ENCODE measurements at places on chromosomes 13 and 19.

GRCh38 chr13:21637296-21637695 lies 33.3 kb upstream of the MICU2 start:
- H3K4me3 ChIP-seq = no peak overlapping the region
- no peak overlapping the region for H3K27ac ChIP-seq
- no peaks in the 10 kb centered on the region for H3K4me1 ChIP-seq
- no peaks in the 10 kb centered on the region for H3K36me3 ChIP-seq

DNA sequence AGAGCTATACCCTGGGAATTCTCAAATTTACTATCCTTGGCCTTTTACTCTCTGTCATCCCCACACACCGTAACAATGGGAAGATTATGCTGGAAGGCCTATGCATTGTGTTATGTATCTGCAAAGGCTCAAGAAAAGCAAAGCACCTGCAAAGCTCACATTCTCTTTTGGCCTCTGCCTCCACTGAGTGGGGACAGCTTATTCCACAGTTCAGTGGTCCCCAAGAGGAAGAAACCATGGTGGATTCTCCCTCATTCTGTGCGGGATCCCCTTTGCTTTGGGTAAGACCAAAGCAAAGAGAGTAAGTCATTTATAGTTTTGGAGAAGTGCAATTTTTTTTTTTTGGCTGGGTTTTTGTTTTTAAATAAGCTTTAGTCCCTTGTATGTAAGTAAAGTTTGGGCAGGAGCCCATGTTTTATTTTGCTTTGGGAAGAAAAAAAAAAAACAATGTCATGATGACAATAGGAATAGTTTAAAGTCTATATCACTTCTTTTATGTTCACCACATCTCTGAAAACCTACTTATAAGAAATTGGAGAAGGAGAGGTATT lies 530.6 kb downstream of the FGF9 start:
- no peak overlapping the region for H3K27ac ChIP-seq
- no peaks in the 10 kb centered on the region for H3K27me3 ChIP-seq
- no peaks in the 10 kb centered on the region for H3K4me1 ChIP-seq
- no peaks in the 10 kb centered on the region for H3K36me3 ChIP-seq
- no peak for DNase-seq

- H3K36me3 ChIP-seq = peaks cover 2% of the 10 kb centered on the region
- peaks cover 11% of the 10 kb centered on the region for H3K4me1 ChIP-seq
- no peak for DNase-seq
These were observed 21.9 kb downstream of the CEBPA start for GRCh38 chr19:33280351-33280921.

DNA sequence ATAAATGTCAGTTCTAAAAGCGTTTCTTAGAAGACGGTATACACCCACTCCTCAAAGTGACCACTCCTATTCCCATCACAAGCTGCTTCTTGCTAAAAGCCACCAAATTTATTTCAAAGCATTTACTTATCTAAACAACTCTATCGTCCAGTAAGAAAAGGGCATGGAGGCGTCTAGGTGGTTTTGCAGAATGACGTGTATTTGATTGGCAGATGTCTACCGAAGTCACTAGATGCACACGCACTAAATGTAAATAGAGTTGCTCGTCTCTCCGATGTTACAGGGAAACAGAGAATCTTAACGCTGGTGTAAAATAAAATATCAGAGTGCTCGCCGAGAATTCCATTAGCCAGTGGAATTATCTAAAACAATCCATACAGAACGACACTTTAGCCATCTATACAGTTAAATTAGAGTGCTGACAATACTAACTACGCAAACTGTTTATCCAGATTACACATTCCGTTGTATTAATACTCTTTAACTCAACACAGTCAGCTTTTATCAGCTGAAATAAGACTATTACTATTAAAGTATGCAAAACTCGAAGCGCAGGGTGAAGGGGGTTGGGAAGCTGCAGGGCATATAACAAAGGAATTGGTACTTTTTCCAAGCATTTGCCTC lies 1.9 kb downstream of the KLF12 start:
- peaks cover 26% of the 10 kb centered on the region for H3K36me3 ChIP-seq
- DNase-seq = no peak
- no peak overlapping the region for H3K4me3 ChIP-seq
- peaks cover 45% of the 10 kb centered on the region for H3K4me1 ChIP-seq
- H3K27ac ChIP-seq = no peak overlapping the region

- no peak overlapping the region for H3K27ac ChIP-seq
- no peaks in the 10 kb centered on the region for H3K27me3 ChIP-seq
- no peak for DNase-seq
- peaks cover 38% of the 10 kb centered on the region for H3K4me1 ChIP-seq
These were observed 66.1 kb downstream of the URI1 start for GRCh38 chr19:30008169-30008568.

GRCh38 chr19:46017874-46018675 lies 4.8 kb downstream of the PGLYRP1 start:
- peaks cover 21% of the 10 kb centered on the region for H3K4me1 ChIP-seq
- H3K27ac ChIP-seq = no peak overlapping the region
- DNase-seq = no peak
- peaks cover 12% of the 10 kb centered on the region for H3K27me3 ChIP-seq
- peaks cover 3% of the 10 kb centered on the region for H3K36me3 ChIP-seq
- H3K4me3 ChIP-seq = no peak overlapping the region

DNA sequence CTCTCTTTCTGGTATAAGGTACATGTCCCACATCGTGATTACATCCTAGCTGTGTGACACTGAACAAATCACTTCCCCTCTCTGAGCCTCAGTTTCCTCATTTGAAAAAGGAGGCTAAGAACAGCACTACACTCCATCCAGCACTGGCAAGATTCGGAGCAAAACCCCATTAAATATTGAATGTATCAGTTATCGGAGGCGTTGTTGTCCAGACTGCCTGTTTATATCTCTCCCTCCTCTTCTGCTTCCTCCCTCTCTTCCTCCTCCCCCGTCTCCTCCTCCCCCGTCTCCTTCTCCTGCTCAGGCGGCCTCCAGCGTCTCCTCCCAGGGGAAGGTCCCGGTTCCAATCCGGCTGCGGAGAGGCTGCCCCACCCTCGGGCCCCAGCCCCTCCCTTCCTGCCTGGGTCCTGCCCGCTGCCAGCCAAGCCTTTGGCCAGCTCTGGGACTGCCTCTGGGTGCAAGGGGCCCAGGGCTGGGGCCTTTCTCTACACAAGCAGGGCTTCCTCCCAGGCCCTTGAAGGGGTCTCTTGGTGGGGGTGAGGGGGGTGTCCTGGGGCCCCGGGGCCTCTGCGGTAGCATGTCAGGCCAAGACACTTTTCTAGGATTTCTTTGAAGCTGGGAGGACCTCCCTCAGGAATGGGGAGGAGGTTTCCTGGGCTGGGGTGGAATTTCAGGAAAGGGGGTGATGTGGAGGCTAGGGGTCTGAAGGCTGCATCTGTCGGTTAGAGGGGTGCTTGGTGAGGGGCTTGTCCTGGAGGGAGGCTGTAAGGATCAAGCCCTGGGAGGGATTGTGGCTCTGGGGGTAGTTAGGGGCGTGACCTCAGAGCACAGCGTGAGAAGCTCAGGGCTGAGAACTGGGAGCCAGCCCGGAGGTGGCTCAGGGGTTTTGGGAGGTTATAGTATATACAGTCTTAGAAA lies 1.9 kb downstream of the RRAS start:
- peaks cover 56% of the 10 kb centered on the region for H3K4me1 ChIP-seq
- peak overlapping the region; percentile 92 for H3K4me3 ChIP-seq
- H3K27me3 ChIP-seq = no peaks in the 10 kb centered on the region
- peak overlapping the region; percentile 46 for H3K27ac ChIP-seq
- no peak for DNase-seq
- peaks cover 22% of the 10 kb centered on the region for H3K36me3 ChIP-seq

GRCh38 chr13:114097893-114098688 lies 34.3 kb downstream of the RASA3 start:
- no peaks in the 10 kb centered on the region for H3K27me3 ChIP-seq
- DNase-seq = no peak
- H3K4me1 ChIP-seq = peaks cover 77% of the 10 kb centered on the region
- peak overlapping the region; percentile 72 for H3K4me3 ChIP-seq
- H3K27ac ChIP-seq = peak overlapping the region; percentile 92

GRCh38 chr13:30745906-30746686 lies 10.8 kb downstream of the ALOX5AP start:
- H3K27ac ChIP-seq = peak overlapping the region; percentile 87
- peak overlapping the region; percentile 67 for H3K4me3 ChIP-seq
- H3K4me1 ChIP-seq = peaks cover 42% of the 10 kb centered on the region
- H3K27me3 ChIP-seq = no peaks in the 10 kb centered on the region
- no peak for DNase-seq
- peaks cover 19% of the 10 kb centered on the region for H3K36me3 ChIP-seq

DNA sequence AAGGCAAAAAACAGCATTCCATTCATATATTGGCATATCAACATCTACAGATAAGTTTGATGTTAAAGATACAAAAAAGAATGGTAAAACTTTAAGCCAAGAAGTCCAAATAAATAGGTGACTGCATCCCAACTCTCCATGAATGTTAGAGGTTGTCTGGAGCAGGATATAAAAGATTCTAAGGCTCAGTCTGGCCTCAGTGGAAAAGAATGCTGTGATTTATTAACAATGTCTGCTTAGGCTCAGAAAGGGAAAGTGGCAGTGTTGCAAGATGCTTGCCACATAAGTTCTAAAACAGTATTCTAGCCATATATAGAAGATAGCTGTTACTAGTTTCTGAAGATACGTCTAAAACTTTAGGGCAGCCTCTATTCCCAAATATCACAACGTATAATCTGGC lies 179.8 kb upstream of the NBEA start:
- no peaks in the 10 kb centered on the region for H3K4me1 ChIP-seq
- no peaks in the 10 kb centered on the region for H3K27me3 ChIP-seq
- H3K27ac ChIP-seq = no peak overlapping the region
- no peak for DNase-seq
- H3K4me3 ChIP-seq = no peak overlapping the region
- H3K36me3 ChIP-seq = no peaks in the 10 kb centered on the region
